ENCODE measurements at places on chromosomes 1 and 21.

DNA sequence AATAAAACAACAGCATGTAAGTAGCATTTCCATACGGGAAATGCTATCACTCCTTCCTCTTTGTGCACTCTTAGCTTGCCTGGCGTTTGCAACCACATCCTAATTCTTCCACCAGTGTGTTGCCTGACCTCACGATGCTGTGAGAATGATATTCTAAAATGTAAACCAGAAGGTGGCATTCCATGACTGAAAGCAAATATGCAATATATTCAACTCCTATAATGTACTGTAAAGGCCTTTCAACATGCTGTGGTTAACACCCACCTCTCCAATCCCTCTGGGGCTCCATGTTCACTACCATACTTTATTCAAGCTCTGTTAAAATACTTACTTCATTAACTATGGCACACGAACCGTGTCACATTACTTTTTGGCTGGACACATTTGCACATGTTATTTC is 420.6 kb upstream of the DEPDC1 start:
- DNase-seq: no peak

- DNase-seq: no peak
These were observed 99.0 kb downstream of the PLXNA2 start for GRCh38 chr1:208145167-208145566.

- DNase-seq: no peak
These were observed 223.2 kb downstream of the FOXD2 start for GRCh38 chr1:47661040-47661439.

- DNase-seq: no peak
These were observed 40.8 kb downstream of the SSBP3 start for GRCh38 chr1:54365398-54365797.

DNA sequence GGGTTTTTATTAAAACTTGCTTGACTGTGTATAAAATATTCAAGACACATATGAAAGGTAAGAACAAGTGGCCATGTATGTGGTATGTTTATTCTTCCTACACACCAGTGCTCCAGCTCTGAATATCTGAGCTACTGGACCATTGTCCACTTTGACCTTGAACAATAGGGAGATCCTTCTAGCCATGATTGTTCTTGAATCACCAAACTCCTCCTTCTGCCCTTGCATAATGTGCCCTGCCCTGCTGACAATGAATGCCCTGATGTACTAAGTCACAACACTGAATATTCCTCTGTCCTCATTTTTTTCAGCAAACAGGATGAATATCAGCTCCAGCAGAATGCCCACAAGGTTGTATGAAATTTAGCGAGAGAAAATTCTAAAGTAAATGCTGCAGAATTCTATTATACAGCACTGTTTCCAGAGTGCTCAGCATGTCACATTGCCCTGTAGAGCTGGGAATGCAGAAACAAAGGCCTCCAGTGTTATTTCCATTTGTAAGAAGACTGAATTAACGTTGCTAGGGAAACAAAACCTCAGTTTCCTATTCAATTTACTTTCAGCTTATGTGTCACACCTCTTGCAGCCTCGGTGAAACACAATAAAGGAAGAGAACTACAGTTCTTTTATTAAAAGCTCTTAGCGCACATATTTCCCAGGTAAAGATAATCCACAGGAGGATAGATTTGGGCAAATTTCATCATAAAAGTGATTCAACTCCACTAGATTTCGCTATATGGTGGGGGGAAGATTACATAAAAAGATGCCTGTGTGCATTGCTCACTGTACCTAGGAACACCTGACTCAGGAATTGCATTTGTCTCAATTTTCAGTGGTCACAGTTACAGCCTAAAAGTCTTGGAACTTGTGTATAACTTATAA is 187.4 kb upstream of the ATP1B1 start:
- DNase-seq: peak; percentile 27

- no peak for DNase-seq
These were observed 20.0 kb upstream of the SYDE2 start for GRCh38 chr1:85220756-85221201.

- no peak for DNase-seq
These were observed 256.8 kb downstream of the KAZN start for GRCh38 chr1:14855268-14855667.

GRCh38 chr1:163038928-163039706 is 30.0 kb upstream of the RGS4 start:
- DNase-seq: no peak

DNA sequence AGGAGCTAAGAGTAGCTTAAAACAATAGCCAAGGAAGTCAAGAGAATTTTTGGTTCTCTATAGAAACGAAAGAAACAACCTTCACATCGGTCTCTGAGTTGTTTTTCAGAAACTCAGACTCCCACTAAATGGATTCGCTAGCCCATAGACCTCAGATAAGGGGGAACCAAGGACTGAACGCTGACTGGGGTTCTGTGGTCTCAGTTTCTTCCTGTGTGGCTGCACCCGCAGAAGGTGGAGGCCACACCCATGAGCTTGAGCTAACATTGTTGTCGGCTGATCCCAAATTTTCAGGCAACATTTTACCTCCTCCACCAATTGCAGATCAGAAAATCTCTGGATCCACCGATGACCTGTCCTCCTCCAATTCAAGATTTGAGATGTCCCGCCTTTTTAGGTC is 456.1 kb downstream of the AJAP1 start:
- DNase-seq: no peak

DNA sequence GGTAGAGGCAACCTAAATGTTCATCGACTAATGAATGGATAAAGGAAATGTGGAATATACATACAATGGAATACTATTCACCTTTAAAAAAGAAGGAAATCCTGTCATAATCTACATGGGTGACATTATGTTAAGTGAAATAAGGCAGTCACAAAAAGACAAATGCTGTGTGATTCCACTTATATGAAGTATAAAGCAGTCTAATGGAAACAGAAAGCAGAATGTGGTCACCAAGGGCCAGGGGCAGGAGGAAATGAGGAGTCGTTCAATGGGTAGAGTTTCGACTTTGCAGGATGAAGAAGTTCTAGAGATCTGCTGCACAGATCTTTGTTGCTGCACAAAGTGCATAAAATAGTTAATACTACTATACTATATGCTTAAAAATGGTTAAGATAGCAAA is 7.8 kb downstream of the DIPK1A start:
- DNase-seq: no peak

DNA sequence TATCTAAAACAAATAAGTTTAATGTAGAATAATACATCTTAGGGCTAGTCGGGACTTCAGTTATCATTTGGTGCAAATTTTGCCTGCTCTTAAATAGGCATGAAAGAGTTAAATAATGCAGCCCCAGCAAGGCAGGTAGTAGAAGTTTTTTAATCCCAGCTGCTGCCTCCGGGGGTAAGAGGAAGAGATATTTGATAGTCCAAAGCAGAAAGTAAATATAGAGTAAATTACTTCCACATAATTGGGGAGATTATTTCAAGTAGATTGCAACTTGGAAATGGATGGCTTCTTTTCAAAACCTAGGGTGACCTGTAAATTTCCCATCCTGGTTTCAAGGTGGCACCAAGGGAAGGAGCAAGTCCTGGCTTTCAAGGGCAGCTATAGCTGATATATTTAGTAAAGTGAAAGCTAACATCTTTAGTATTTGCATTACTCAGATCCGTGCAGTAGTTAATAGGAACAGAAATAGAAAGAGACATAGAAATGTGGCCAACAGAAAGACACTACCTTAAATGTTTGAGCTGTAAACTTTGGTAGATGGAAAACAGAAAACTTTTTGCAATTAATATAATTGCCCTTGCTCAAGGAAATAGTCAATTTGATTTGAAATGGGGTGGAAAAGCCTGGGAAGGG is 109.1 kb downstream of the LMO4 start:
- no peak for DNase-seq

- no peak for DNase-seq
These were observed 69.6 kb upstream of the COL24A1 start for GRCh38 chr1:86226204-86226603.

- DNase-seq: no peak
These were observed 11.6 kb downstream of the KCNQ4 start for GRCh38 chr1:40794974-40795715.

DNA sequence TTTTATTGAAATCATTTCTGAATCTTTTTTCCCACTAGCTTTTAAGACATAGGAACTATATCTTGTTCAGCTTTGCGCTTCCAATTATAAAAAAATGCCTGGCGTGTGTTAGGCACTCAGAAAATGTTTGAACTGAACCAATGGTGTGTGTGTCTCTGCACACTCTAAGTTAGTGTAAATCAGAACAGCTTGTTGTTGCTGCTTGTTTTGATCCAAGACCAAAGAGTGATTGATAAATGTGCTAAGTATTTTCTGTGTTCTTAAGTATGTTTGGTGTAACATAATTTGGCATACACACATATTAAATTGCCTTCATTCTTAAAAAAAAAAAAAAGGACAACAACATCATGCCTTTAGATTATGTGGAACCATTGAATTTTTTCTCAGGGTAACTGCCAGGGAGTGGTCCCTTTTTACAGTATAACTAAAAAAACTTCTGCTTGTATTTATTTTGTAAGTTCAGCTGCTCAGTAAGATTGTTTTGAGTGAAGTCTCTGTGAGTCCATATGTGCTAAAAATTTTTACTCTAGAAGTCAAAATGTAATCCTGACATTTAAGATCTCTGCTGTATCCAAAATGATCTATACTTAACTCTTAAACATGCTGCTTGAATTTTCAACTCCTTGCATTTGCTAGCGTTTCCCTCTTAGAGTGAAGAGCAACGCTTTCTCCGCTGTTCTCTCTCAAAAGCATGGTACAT is 8.7 kb downstream of the CD55 start:
- no peak for DNase-seq

GRCh38 chr1:207669528-207670009 is 24.6 kb downstream of the CR1L start:
- no peak for DNase-seq

GRCh38 chr1:111323231-111323630 is 32.6 kb downstream of the CHIA start:
- DNase-seq: peak; percentile 92

Measured in mesendoderm (in vitro differentiated cells).